Progenitor cell of endocrine pancreas (in vitro differentiated cells): ENCODE measurements at places on chromosomes 1 and 21. TPM values are rescaled to one million over a fixed set of nuclear protein-coding genes. Genes with fewer than 3 reads are reported as not detected.

DNA sequence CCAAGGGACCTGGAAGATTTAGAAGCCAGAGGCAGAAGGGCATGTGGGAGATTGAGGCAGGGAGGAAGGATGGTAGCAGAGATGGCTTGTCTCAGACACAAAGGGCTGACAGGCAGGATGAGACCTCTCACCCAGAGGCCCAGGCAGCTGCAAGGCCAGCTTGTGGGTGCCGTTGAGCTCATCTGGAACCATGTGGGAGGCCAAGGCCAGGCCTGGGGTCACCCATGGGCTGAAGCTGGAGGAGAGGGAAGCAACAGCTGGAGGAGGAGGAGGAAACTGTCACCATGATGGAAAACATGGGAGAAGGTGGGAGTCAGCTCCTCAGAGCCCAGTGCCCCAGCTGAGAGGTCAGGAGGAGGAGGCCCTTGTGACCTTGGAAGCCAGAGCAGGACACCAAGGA lies 6.4 kb downstream of the CRABP2 start:
- DNase-seq: no peak

- no peak for DNase-seq
These were observed 365.1 kb upstream of the VAMP3 start for GRCh38 chr1:7405844-7406500.

- DNase-seq: no peak
These were observed 17.8 kb downstream of the COPA start for GRCh38 chr1:160325252-160325651.

GRCh38 chr1:159121526-159121925 lies 45.0 kb upstream of the AIM2 start:
- DNase-seq: no peak

- DNase-seq: no peak
These were observed 391.8 kb downstream of the MATN1 start for GRCh38 chr1:30331415-30332065.

MROH7 gene
- 0.29 and 0.50 TPM in 2 replicates for total RNA-seq

PLA2G4A gene
- total RNA-seq: 0.72 and 1.00 TPM in 2 replicates

SYNC gene
- total RNA-seq: 0.40 TPM in 1 of 2 replicates, not detected in the other
